Frontal cortex (tissue), 4 donors: ENCODE measurements at places on chromosomes 6 and 20. TPM values are rescaled to one million over a fixed set of nuclear protein-coding genes. Genes with fewer than 3 reads are reported as not detected.

The TAGAP gene
- total RNA-seq, result 0.82 TPM

The OR2B6 gene
- total RNA-seq, result not detected

The IRF4 gene
- total RNA-seq, result not detected

The CCN5 gene
- total RNA-seq, result not detected

The ZC3H12D gene
- 0.41 TPM for total RNA-seq

The SIRPB1 gene
- total RNA-seq, result 0.41 TPM

The FAM229B gene
- 24.1 TPM for total RNA-seq

The FRS3 gene
- 9.4 TPM for total RNA-seq

The WFDC12 gene
- not detected for total RNA-seq

The DEFB124 gene
- not detected for total RNA-seq

The ELOVL2 gene
- total RNA-seq, result 55.4 TPM

The ARMH2 gene
- total RNA-seq, result not detected

The WFDC10B gene
- not detected for total RNA-seq

The SYNDIG1 gene
- 26.1 TPM for total RNA-seq

The PNISR gene
- total RNA-seq, result 90.9 TPM

The HEY2 gene
- 1.2 TPM for total RNA-seq
